ENCODE measurements at places on chromosomes 12 and 14. TPM values are rescaled to one million over a fixed set of nuclear protein-coding genes. Genes with fewer than 3 reads are reported as not detected.

Gene KRT5
- 0.37 TPM for polyA plus RNA-seq

- DNase-seq = no peak
Measured at GRCh38 chr12:105477873-105478272, 147.4 kb downstream of the C12orf75 start.

DNA sequence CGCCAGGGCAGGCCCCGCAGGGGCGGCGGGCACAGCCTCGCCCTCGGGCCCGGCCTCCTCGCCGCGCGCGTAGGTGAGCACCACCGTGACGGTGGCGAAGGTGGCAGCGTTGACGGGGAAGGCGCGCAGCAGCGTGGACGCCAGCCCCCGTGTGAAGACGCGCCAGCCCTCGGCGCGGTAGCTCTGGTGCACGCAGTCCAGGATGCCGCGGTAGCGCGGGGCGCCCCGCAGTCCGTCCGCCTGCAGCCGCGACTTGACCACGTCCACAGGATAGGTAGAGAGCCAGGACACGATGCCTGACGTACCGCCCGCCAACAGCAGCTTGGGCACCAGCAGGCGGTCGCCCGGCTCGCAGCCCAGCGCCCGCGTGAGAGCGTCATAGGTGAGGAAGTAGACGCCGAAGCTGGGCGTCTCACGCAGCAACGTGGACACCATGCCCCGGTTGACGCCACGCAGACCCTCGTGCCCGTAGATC lies 13.9 kb downstream of the SLC25A29 start:
- no peak for DNase-seq

GRCh38 chr14:35819591-35820540 lies 6.3 kb upstream of the BRMS1L start:
- DNase-seq = no peak

- no peak for DNase-seq
Measured at GRCh38 chr14:54253195-54253947, 143.4 kb upstream of the CDKN3 start.

Gene MSI1
- polyA plus RNA-seq = 16.4 TPM

GRCh38 chr12:120596901-120597300 lies 15.7 kb upstream of the POP5 start:
- DNase-seq = no peak

Gene IFNG-AS1
- 0.26 TPM for polyA plus RNA-seq

DNA sequence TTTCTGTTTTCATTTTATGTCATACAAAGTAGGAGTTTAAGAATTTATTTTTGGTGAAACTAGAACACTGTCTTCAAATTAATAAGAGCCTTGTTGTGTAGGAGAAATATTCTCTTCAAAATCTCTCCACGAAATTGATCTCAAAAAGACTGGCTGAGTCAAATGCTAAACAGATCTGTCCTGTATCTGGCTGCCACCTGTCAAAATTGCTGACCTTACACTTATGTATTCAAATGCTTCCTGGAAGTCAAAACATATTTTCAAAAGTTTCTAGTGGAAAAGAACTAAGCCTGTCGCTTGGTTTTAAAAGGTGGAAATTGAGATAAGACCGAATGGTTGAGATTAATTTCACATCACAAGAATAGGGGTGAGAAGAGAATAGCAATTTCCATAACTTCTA lies 121.4 kb downstream of the RGS6 start:
- no peak for DNase-seq

- no peak for DNase-seq
Measured at GRCh38 chr14:32809255-32809654, 129.4 kb upstream of the NPAS3 start.

Gene RNASE2
- 1.7 TPM for polyA plus RNA-seq

Gene PEBP1
- polyA plus RNA-seq = 258 TPM

Gene RNF10
- 251 TPM for polyA plus RNA-seq

GRCh38 chr14:68781161-68782021 lies 11.5 kb downstream of the ZFP36L1 start:
- no peak for DNase-seq

GRCh38 chr12:27436029-27436428 lies 10.5 kb upstream of the SMCO2 start:
- no peak for DNase-seq

GRCh38 chr12:68856510-68856909 lies 48.5 kb downstream of the MDM2 start:
- DNase-seq = no peak

Gene GPR68
- 2.1 TPM for polyA plus RNA-seq

- DNase-seq = no peak
Measured at GRCh38 chr12:18643681-18644080, 94.1 kb downstream of the PLCZ1 start.

Gene FAM181A
- polyA plus RNA-seq = 0.10 TPM

- peak; percentile 90 for DNase-seq
Measured at GRCh38 chr12:96219700-96220206, 25.6 kb downstream of the ELK3 start.

DNA sequence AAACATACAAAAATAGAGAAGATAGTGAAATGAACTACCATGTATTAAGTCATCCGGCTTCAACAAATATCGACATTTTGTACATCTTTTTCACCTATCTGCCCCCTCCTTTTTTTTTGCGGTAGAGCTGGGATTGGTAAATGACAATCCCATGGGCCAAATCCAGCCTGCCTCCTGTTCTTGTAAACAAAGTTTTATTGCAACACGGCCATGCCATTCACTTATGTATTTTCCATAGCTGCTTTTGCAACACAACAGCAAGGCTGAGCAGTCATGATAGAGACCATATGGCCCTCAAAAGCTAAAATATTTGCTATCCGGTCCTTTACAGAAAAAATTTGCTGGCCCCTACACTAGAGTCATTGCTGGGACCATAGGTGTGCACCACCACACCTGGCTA lies 58.1 kb upstream of the PLEKHG3 start:
- DNase-seq = no peak

DNA sequence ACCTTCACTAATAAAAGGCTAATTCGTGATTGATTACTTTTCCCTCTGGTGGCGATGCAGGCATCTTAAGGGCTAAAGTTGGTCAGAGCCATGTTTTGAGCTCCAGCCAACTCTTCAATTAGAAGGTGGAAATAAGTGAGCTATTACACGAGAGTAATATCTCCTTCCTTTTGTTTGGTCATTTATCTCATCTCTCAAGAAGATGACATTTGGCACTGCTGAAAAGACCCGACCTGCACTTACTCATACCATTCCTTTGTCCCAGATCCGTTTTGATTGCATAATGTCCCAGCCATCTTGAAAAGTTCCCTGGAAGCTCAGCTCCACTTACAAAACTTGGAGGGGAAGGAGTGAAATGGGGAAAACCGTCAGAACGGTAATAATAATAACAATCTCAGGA lies 316.2 kb downstream of the VRK1 start:
- no peak for DNase-seq

Gene ESRRB
- 0.31 TPM for polyA plus RNA-seq

DNA sequence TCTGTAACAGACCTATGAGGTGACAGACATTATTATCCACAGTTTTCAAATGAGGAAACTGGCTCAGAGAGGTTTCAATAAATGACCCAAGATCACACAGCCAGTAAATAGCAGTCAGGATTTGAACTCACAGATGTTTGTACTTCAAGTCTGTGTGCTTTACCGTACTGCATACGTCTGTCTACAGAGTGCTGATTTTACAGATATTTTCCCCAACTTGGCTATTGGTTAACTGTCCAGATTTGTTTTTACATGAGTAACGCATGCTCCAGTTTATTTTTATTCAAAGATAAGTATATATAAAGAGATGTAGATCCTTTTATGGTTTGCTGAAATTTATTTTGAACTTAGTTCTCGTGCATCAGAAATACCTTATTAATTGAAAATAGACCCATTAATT lies 65.7 kb upstream of the SLC38A2 start:
- no peak for DNase-seq

DNA sequence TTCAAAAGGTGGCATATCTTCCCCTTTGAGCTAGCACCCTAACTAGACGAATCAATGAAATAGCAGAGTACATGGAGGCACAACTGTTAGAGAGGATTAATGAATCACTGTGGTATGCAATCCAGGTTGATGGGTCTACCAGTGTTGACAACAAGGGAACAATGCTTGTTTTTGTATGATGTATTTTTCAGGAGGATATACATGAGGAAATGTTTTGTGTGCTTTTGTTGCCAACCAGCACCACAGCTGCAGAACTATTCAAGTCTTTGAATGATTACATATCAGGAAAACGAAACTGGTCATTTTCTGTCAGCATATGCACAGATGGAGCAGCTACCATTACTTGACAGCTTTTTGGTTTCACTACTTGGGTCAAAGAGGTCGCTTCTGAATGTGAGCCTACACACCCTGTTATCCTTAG lies 142.6 kb downstream of the GPHN start:
- DNase-seq = no peak

Gene STYK1
- 0.46 TPM for polyA plus RNA-seq

Gene IL26
- polyA plus RNA-seq = not detected

Gene MYF6
- polyA plus RNA-seq = 0.22 TPM

DNA sequence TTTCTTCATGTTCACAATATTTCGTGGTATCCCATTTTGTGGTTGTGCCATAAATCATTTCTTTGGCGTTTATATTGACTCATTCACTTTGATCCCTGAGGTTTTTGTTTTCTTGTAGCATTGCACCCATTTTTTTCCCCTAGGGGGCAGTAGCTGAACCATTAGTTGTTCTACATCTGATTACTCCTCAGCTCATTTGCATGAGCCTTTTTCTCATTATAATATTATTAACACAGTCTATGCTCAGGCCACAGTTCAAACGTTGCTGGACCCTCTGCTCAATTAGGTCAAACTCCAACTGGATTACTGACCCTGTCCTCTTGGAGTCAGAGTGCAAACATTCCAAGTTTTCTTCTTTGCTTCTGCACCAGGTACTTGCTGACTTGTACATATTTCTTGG lies 475.4 kb upstream of the SEL1L start:
- no peak for DNase-seq

GRCh38 chr12:20865873-20866272 lies 55.4 kb downstream of the SLCO1B3 start:
- no peak for DNase-seq

- peak; percentile 65 for DNase-seq
Measured at GRCh38 chr12:22625762-22626294, 857 bp downstream of the ETNK1 start.

GRCh38 chr14:61737915-61738314 lies 24.3 kb upstream of the SNAPC1 start:
- no peak for DNase-seq

Gene OR4K15
- not detected for polyA plus RNA-seq

Gene CCDC38
- 1.0 TPM for polyA plus RNA-seq

GRCh38 chr14:73368616-73369015 lies 89.7 kb downstream of the NUMB start:
- no peak for DNase-seq

- no peak for DNase-seq
Measured at GRCh38 chr12:50387487-50387886, 8.9 kb downstream of the FAM186A start.

- DNase-seq = no peak
Measured at GRCh38 chr12:96870946-96871345, 36.1 kb upstream of the NEDD1 start.

- DNase-seq = no peak
Measured at GRCh38 chr12:45644541-45644940, 85.0 kb upstream of the ARID2 start.

Gene RD3L
- polyA plus RNA-seq = 0.13 TPM

- DNase-seq = no peak
Measured at GRCh38 chr12:112862636-112863290, 44.0 kb upstream of the OAS1 start.

GRCh38 chr14:105388976-105389375 lies 9.4 kb upstream of the TEX22 start:
- DNase-seq = no peak

DNA sequence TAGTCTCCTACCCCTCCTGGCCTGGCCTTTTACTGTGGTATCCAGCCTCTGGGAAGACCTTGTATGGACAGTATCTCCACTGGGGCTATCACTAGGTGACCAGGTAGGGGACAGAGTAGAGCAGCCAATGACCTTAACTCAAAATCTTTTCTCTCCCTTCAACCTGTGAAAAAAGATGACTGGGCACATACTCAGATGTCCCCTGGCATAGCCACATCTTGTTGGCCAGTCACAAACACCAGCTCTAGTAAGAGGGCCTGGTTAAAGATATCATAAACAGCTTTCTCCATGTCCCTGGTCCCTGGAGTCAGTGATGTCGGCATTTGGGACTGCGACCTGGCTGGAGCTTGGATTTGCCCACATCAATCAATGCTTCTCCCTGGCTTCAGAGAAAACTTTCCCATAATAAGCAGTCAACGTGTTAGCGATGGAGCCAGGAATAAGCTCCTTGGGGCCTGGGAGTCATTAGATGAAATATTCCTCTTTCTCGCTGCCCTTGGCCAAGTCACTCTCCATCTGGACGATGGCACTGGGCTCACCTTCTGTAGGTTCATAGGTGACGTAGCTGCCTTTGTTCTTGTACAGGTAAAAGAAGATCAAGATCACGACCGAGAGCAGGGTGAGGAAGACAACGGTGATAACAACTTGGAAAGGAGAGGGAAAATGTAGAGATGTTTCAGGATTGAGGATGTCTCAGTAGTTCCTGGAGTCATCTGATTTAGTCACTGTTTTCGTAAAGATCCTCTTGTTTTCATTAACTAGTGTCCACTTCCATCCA lies 7.0 kb downstream of the DAZAP2 start:
- no peak for DNase-seq

DNA sequence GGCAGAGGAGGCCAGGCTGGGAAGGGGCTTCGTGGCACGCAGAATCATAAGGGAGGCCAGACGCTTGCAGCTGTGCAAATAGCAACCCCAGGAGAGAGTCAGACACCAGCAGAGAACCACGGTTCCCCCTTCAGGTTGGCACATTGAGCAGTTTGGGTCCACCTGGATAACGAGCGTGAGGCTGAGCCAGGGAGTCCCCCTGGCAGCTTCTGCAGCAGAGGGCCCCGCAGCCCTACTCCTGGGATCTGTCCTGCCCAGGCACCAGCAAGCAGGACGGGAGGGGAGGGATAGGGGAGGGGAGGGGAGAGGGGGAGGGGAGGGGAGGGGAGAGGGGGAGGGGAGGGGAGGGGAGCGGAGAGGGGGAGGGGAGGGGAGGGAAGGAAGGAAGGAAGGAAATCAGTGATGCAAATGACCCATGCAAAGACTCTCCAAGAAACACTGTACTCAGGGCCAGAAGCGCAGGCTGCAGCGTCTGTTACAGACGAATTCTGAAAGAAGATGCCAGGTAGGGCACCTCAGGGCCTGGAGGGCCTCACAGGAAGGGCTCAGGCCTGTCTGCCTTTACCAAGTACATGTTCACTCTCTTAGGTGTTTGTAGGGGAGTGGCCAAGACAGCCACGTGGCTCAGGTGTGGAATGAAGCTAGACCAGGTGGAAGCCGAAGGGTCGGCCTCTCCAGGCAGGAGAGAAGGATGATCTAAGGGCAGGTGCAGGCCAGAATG lies 32.3 kb upstream of the MMP17 start:
- peak; percentile 72 for DNase-seq

DNA sequence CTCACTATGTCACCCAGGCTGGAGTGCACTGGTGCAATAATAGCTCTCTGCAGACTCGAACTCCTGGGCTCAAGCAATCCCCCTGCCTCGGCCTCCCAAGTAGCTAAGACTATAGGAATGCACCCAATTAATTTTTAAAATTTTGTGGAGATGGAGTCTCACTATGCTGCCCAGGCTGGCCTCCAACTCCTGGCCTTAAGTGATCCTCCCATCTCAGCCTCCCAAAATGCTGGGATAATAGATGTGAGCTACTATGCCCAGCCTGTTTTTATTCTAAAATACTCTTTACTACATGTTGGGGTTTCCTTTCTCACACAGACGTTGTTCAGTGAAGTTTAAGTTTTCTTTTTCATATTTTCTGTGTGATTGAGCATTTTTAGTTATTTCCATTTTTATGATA lies 60.9 kb upstream of the DUSP6 start:
- DNase-seq = no peak

All from left lung (tissue), 14 donors.